Tibial nerve (tissue), 4 donors: ENCODE measurements at places on chromosomes 12 and 14. TPM values are rescaled to one million over a fixed set of nuclear protein-coding genes. Genes with fewer than 3 reads are reported as not detected.

SMIM41 gene
- 16.5 TPM for total RNA-seq

TAS2R10 gene
- total RNA-seq = 1.5 TPM

ADCY4 gene
- total RNA-seq = 66.0 TPM

ADAM21 gene
- not detected for total RNA-seq

BDKRB1 gene
- 0.63 TPM for total RNA-seq

SLC25A21 gene
- not detected for total RNA-seq

C12orf56 gene
- total RNA-seq = 10.0 TPM

ADAMTS20 gene
- not detected for total RNA-seq

INSM2 gene
- not detected for total RNA-seq

OXA1L gene
- 67.3 TPM for total RNA-seq

SMCO3 gene
- 8.1 TPM for total RNA-seq

VIPAS39 gene
- total RNA-seq = 10.5 TPM

STON2 gene
- 35.8 TPM for total RNA-seq
